HCT116 (cell line): ENCODE measurements at places on chromosomes 2 and 18. TPM values are rescaled to one million over a fixed set of nuclear protein-coding genes. Genes with fewer than 3 reads are reported as not detected.

GRCh38 chr2:181656450-181657291, at the start of gene CERKL:
Gene CERKL (minus strand): TSS chr2:181657105. CDS start chr2:181657006, 99 bp downstream.
- peak within 1 kb of the TSS; percentile 40 for H3K4me3 ChIP-seq
- no peaks in the 10 kb centered on the region for H3K36me3 ChIP-seq
- H3K4me1 ChIP-seq = peaks cover 7% of the 10 kb centered on the region; the same call in 1 of the 2 replicates

- no peaks in the 10 kb centered on the region for H3K4me1 ChIP-seq
- no peaks in the 10 kb centered on the region for H3K36me3 ChIP-seq
- no peak overlapping the region for H3K4me3 ChIP-seq
- H3K27me3 ChIP-seq = no peaks in the 10 kb centered on the region
Observed at GRCh38 chr2:154901063-154901462, 202.6 kb downstream of the KCNJ3 start.

DNA sequence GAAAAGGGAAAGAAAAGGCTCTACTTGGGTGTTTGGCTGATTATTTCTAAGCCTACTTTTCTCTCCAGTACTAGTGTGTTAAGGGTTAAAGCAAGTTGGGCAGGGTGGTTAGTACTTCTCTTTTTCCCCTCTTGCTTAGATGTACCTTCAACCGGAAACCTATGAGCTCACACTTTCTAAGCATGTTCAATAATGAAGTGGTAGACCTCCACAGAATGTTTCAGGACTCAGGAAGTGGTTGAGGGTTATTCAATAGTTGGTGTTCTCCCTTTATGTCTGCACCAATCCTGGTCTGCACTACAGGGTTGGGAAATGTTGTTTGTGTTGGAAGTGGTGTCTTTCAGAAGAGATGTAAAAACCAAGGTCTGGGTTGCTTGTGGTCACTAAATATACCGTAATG, 137.1 kb downstream of the ZEB2 start:
- H3K4me1 ChIP-seq = no peaks in the 10 kb centered on the region
- no peak overlapping the region for H3K27ac ChIP-seq
- H3K36me3 ChIP-seq = no peaks in the 10 kb centered on the region
- no peak for DNase-seq
- no peaks in the 10 kb centered on the region for H3K27me3 ChIP-seq

SERPINB13 gene
- 0.07 TPM for total RNA-seq

WNT6 gene
- total RNA-seq = 1.4 TPM
